ENCODE measurements at places on chromosomes 3 and 15. TPM values are rescaled to one million over a fixed set of nuclear protein-coding genes. Genes with fewer than 3 reads are reported as not detected.

The MNS1 gene
- total RNA-seq, result 2.4 TPM

The IGSF10 gene
- not detected for total RNA-seq

The KLHL24 gene
- 15.9 TPM for total RNA-seq

The ACKR2 gene
- total RNA-seq, result 0.67 TPM

The SMCO1 gene
- total RNA-seq, result not detected

The CHRNB4 gene
- total RNA-seq, result under 0.01 TPM

The CIB1 gene
- 14.8 TPM for total RNA-seq
